ENCODE measurements at places on chromosomes 7 and 10.

- DNase-seq = no peak
Observed at GRCh38 chr10:99854860-99855259, 72.4 kb downstream of the ABCC2 start.

GRCh38 chr7:47153058-47153457 lies 428.9 kb downstream of the TNS3 start:
- DNase-seq = no peak

- no peak for DNase-seq
Observed at GRCh38 chr10:5788969-5789368, 24.3 kb downstream of the GDI2 start.

GRCh38 chr10:47362199-47362598 lies 14.0 kb downstream of the RBP3 start:
- DNase-seq = no peak

DNA sequence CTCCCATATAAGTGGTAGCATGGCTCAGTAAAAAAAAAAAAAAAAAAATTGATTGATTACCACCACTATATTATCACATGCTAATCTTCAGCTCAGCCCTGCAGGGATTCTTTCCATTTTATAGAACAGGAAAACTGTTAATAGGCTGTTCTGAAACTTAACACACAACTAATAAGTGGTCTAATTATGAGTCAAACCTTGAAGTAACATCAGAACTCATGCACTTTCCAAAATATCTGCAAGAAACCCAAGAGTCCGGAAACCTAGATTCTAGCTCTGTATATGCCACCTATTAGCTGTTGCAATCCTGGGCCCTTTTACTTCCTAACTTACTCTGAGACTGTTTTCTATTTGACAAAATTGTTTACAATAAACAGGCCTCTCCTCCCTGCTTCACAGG lies 23.9 kb downstream of the SEM1 start:
- no peak for DNase-seq

- no peak for DNase-seq
Observed at GRCh38 chr7:136228171-136228570, 251.0 kb upstream of the MTPN start.

GRCh38 chr7:5282543-5283316 lies at the start of gene SLC29A4:
TSS of gene SLC29A4 (plus strand) at chr7:5282943. CDS start at chr7:5287817, 4,874 bp downstream.
- no peak for DNase-seq

DNA sequence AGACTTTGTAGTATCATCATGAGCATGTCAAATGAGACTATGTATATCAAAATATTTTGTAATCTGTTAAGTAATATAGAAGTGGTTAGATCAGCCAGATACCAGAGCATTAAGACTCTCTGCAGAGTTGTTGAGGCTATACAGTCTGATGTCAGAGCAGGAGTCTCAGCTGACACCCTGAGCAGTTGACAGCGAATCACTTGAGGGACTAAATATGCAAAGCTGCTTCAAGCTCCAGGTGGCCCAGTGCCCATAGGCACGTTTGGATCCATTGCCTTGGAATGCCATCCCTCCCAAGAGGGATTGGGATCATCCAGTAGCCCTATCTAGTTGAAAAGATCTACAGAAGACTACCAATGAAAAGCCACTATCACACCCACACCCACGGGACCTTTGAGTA lies 210.2 kb downstream of the TAX1BP1 start:
- no peak for DNase-seq

GRCh38 chr7:98214811-98215321 lies 3.6 kb downstream of the BHLHA15 start:
- DNase-seq = no peak

DNA sequence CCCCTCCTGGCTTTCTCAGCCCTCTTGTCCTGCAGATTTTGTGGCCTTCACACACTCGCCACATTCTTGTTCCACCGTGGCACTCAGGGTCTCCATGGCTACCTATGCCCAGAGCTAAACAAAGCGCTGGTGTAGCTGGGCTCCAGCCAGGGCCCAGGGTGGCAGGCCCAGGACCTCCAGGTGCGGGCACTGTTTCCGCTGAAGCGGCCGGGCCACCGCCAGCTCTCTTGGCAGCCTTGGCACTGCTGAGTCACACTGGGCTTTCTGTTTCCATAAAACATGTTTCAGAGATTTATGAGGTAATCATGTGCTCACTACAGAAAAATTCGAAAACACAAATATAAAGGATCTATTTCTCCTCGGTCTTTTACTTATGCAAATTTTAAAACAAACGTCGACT lies 51.3 kb downstream of the AOC1 start:
- DNase-seq = no peak

GRCh38 chr10:83184641-83185040 lies 954.7 kb upstream of the GHITM start:
- no peak for DNase-seq

GRCh38 chr10:133253361-133253955 lies 15.8 kb downstream of the VENTX start:
- no peak for DNase-seq

DNA sequence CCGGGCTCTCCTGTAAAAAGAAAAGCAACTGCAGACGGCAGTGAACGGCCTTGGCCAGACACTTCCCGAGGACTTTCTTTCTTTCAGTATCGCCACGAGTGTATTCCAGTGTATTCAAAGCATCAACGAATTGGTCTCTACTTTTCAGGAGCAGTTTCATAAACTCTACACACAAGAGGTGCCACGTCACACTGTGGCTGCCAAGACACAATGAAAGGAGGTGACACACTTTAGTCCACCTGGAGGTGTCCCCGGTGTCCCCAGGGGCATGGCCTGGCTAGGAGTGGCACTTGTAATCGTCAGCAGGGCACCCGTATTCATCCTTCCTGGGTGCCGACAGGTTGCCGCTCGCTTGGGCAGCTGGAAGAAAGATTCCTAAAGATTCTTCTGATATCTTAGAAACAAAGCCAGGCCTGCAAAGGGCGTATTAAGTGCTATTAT lies 5.0 kb downstream of the TNS3 start:
- no peak for DNase-seq

- DNase-seq = no peak
Observed at GRCh38 chr10:88243202-88243744, 339.8 kb downstream of the RNLS start.

- DNase-seq = no peak
Observed at GRCh38 chr7:158241919-158242318, 345.7 kb downstream of the PTPRN2 start.

- no peak for DNase-seq
Observed at GRCh38 chr7:99165816-99166215, 21.9 kb upstream of the SMURF1 start.

- DNase-seq = no peak
Observed at GRCh38 chr10:46308666-46309450, 22.1 kb downstream of the ANTXRL start.

DNA sequence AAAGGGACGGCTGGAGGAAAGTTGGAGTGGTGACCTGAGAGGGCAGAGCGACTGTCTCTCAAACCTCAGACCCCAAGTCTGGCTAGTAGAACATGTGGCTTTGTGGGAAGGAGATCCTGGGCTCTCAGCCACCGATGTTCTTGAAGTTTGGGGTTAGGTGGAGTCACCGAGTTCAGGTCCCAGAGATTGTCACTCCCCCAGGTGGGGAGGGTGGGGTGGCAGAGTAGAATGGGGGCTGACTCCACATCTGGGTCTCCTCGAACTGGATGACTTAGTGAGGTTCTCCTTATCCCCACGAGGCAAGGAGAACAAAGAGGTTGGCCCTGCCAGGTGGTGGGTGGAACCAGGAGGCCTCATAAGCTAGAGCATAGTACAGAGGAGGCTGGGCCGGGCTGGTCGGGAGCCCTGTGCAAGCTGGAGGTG lies 14.7 kb upstream of the PNLIPRP2 start:
- DNase-seq = no peak

GRCh38 chr10:64115908-64116643 lies 594.9 kb downstream of the REEP3 start:
- DNase-seq = no peak

- no peak for DNase-seq
Observed at GRCh38 chr10:15262036-15262713, 93.7 kb upstream of the NMT2 start.

DNA sequence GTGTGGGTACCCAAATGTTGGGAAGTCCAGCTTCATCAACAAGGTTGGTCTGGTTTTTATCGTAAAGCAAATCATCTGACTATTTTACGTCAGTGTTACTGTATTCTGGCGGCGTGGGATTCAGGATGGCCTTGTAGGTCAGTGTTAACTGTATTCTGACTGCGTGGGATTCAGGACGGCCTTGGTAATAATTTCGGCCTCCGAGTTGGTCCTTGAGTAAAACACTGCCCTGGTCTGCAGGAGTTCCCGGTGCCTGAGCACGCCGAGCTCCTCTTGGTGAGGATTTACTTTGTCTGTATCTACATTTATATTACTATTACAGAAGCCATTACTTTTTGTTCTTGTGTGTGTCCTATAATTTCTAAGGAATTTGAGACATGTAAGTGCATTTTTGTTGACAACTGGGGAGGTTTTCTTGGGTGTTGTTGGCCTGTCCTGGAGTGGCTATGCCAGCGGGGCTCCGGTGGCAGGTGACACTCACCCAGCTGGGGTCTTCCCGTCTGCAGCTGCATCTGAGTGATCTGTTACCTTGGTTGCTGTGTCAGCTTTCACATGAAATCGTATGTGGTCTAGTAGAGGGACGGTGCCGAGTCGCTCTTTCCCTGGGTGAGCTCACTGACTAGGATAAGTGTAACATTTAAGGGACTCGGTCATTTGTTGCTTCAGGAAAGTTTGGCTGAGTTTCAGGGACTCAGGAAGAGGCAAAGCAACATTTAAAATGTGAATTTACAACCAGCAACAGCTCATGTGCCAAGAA lies 9.2 kb downstream of the GTPBP4 start:
- no peak for DNase-seq

- no peak for DNase-seq
Observed at GRCh38 chr10:77350711-77351119, 286.9 kb downstream of the KCNMA1 start.
